Stimulated activated CD4-positive, alpha-beta T cell treated with anti-CD3 and anti-CD28 coated beads, Interleukin-15, amount 100 ng/mL, for 24 hours (primary cell): ENCODE measurements at places on chromosomes 6 and 20.
A peak's percentile ranks its signal among the peaks of the same experiment; 100 is the strongest.

DNA sequence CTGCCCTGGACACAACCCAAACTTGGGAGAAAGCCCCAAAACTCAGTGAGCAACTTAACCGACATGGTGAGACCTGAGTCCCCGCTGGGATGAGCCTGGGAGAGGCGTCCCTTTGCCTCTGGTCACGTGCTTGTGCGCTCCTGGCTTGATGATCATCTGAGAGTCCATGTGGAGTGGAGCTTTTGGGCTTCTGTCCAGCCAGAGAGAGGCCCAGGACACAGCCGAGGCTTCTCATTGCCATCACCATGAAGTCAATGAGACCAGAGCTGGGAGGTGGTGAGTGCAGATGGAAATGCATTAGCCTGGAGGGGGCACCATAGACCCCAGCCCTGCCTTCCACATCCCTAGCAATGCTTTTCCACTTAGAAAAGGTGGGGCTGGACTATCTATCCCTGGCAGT lies 250.0 kb downstream of the SLC24A3 start:
- DNase-seq = no peak

DNA sequence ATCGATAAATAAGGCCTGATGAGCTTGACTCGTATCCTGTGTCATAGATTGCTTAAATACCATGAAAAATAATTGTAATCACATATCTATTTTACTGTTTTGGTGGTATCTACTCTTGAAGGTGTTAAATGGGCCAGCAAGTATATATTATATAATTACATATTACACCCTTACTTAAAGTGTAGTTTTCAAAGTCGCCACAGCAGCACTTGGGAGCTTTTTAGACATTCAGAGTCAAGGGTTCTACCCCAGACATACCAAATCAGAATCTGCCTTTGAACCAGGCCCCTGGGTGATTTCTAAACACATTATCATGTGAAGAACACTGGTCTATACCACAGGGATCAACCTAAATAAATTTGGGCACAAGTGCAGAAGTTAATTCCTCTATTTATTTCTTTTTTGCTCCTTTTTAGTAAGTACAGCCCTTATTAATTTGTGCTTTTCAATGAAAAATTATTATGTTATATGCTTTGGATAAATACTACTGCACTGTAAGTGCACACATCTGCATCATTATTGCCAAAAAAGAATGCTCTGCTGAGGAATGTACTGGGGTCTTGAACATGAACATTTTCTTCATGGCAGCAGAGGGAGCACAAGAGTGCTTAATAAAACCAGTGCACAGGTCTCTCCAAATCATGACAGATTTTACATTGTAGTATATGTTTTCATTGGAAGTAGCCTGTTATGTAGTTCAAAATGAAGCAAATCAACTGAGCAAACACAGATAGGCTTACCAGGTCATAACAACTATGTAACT lies 3.1 kb upstream of the ATXN1 start:
- DNase-seq = no peak

DNA sequence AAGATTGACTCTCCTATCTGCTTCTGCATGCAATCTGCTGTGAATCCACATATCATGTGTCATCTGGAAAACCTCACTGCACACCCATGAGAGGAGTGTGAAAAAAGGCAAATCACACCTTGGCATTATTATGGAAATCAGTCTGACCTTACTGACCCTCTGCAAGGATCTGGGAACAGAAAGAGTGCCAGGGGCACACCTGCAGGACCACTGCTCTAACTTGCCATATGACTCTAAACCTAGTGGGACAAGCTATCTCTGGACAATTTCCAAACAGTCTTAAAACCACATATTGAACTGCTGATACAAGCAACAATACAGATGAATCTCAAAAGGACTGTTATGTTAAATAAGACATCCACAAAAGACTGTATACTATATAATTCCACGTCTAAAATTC lies 50.3 kb downstream of the ABHD12 start:
- no peak for DNase-seq

GRCh38 chr6:106250953-106251352 lies 74.6 kb downstream of the ATG5 start:
- no peak for DNase-seq

DNA sequence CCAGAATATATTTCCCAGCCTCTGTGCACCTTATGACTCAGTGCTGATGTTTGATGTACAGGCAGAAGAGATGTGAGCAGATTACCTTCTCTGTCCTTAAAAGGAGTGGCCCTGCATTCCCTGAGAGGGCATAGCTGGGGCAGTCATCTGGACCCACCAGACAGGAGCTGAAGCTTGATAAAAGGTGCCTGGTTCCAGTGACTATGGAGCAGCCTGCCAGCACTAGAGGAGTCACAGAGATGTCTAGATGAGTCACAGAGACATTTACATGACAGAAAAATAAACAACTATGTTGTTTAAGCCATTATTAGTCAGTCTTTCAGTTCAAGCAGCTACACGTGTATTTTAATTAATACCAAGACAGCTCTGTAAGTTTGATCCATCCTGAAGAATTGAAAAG lies 237.1 kb upstream of the MOCS1 start:
- no peak for DNase-seq

DNA sequence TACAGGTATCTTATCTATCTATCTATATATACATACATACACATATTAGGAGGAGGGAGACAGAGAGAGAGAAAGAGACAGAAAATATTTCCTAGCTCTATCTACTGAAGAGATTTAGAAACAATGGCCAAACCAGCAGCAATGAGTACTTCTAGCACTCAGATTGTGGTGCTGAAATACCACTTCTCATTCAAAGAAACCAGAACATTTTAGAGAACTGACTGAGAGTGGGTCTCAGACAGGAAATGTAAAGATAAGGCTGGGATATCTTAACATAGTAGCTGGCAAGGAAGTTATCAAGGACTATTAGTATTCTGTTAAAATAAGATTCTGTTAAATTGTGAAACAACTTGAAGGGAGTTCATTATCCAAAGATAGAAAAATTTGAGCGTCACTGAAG lies 57.0 kb downstream of the DNAAF9 start:
- no peak for DNase-seq

GRCh38 chr20:40562031-40562430 lies 127.0 kb downstream of the MAFB start:
- DNase-seq = no peak

DNA sequence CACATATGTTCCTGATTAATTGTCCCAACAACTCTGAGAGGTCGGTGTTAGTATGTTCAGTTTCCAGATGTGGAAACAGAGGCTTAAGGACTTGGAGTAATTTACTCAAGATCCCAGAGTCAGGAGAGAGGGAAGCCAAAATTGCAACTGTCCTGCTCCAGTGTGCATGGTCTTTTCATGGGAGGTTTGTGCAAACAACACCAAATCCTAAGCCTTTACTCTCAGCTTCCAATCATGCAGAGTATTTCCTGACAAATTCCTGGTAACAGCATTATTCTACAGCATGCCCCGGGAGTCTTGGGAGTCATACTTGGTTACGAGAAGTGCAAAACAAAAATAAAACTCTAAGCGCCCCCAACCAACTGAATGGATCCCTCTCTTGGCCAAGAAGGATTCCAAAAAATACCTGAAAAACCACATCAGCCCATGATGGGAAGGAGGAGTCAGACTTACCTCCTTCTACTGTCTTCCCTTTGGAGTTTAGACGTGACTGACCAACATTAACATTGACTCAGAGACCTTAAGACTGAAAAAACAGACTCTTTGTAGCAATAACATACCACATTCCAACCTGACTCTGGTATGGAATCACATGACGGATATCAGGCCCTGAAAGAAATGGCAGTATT lies 30.8 kb upstream of the PPP1R3G start:
- no peak for DNase-seq

DNA sequence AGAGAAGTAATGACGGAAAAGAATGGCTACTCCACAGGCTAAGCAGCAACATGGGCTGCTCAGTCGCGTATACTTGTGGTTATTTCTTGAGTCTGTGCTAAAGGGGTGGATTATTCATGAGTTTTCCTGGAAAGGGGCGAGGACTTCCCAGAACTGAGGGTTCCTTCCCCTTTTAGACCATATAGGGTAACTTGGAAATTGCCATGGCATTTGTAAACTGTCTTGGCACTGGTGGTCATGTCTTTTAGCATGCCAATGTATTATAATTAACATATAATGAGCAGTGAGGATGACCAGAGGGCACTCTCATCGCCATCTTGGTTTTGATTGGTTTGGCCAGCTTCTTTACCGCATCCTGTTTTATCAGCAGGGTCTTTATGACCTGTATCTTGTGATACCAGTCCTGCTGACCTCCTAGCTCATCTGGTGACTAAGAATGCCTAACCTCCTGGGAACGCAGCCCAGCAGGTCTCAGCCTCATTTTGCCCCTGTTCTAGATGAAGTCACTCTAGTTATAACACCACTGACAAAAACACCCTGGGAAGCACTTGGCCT lies 11.4 kb downstream of the LBP start:
- DNase-seq = no peak

DNA sequence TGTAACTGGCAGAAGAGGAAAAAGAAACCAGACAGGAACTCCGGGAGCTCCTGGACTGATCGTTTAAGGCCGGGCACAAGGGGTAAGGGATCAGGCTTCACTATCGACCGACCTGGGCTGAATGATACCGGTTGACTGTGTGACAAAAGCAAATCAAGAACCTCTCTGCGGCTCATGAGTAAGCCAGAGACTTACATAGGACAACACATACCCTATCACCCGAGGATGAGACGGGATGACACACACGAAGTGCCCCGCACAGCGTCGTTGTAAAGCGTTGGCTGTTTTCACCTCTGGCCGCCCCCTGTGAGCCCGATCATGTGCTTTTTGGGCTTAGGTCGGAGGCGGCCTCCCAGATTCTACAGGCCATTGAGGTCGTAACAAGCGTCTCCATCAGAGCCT lies 695 bp upstream of the TGIF2 start:
- peak; percentile 77 for DNase-seq

- no peak for DNase-seq
These were observed 1.9 kb downstream of the EDN1 start for GRCh38 chr6:12291839-12292604.

DNA sequence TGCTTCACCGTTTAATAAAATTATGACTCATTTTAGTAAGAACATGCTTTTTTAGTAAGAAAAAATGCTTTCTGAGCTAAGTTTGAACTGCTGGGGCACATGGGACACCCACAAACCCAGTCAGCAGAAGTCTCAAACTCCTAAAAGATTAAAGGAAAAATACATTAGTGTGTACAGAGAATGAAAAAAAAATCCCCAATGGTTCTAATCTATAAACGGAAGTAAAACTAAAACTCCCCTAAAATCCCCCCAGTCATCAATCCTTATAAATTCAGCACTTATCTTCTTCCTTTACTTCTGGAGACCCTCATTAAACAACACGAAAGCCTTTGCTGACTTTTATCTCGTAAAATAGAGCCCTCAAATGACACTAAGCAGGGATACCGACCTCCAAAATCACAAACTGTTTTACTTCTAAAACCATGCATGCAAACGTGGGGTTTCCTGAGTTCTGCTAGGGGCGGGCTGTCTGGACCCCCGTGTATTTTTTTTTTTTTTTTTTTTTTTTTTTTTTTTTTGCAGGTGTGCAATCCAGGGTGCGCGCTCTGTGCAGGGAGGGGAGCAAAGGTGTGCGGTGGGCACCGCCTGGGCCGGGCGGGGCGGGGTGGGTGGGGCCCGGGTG lies 1.1 kb upstream of the MYB start:
- DNase-seq = peak; percentile 35

DNA sequence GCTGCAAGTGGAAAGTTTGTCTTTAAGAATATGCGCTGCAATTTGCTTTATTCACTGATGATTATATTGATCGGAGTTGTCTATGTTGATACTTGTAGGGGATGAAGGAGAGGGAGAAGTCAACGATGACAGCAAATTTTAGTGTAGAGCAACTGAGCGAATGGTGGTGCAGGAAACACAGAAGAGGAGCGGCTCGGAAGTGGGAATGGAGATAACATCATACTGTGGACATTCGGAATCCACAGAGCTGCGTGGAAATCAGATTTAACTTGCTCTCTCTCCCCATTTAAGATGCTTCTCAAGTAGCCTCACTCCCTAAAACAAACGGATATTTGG lies 722 bp upstream of the TMEM14B start:
- DNase-seq = no peak

GRCh38 chr6:24829657-24830056 lies 30.9 kb upstream of the ARMH2 start:
- DNase-seq = no peak

- peak; percentile 100 for DNase-seq
These were observed at the start of gene PARD6B for GRCh38 chr20:50731055-50731929. Gene PARD6B, plus strand, starts transcription at chr20:50731580. Its CDS starts 207 bp downstream, at chr20:50731787.

GRCh38 chr20:21607971-21608725 lies 94.3 kb upstream of the NKX2-2 start:
- no peak for DNase-seq

DNA sequence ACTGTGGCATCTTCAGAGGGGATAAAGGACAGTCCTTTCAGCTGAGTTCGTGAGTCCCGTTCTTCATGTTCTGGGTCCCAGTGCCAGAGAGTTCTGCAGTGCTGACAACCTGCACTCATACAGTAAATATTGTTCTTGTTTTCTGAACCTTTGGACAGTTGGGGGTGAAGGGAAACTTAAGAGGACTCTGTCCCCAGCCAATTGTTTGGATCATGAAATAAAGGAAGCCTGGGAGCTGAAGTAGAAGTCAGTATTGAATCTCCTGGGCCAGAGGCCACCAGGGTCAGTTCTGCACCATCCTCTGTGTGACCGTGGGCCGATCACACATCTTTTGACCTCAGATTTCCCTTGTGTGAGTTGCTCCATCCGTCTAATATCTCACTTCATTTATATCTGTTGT lies 3.2 kb downstream of the SLC2A12 start:
- no peak for DNase-seq

GRCh38 chr6:97702248-97702647 lies 419.2 kb upstream of the MMS22L start:
- DNase-seq = no peak

- DNase-seq = no peak
These were observed 917.9 kb downstream of the KIF16B start for GRCh38 chr20:15655295-15655874.

DNA sequence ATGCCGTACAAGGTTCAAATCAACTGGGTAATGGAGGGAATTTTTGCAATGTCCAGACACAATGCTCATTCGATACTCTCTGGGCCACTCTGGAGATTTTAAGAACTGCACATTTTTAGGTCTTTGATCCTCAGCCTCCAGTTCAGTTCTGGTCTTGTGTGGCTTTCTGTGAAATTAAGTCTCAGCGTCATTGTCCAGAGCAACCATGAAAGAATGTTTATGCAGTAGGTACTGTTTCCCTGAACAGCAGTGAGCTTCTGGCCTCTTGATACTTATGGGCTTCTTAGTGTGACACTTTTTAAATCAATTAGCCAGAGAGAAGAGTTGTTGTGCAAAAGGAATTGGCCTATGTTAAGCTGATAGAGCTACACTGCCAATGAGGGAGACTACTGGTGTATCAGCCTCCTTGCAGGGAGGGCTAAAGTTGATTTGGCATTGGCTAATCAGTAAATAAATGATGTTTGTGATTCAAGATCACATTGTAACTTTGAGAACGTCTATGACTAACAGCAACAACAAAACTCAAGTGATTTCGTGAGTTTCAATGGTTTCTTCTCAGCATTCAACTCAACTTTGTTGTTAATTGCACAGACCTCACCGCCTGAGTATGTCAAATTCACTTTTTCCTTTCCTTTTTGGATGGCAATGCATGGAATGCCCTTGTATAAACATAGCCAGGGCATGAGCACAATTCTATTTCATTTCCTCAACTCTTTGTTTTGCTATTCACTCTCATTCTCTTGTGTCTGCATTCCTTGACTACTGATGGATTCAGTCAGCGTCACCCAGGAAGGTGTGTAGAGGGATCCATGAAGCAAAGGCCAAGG lies 85.1 kb downstream of the GJA1 start:
- no peak for DNase-seq

- no peak for DNase-seq
These were observed 39.3 kb downstream of the BEND3 start for GRCh38 chr6:107075951-107076381.
